B cell (primary cell): ENCODE measurements at places on chromosomes 5 and 9. TPM values are rescaled to one million over a fixed set of nuclear protein-coding genes. Genes with fewer than 3 reads are reported as not detected.

CDX1 gene
- polyA plus RNA-seq: not detected in 2 replicates

TLX3 gene
- polyA plus RNA-seq: not detected in 2 replicates

CSNK1A1 gene
- 45.9 and 54.3 TPM in 2 replicates for polyA plus RNA-seq

N4BP3 gene
- 13.3 and 18.3 TPM in 2 replicates for polyA plus RNA-seq

DND1 gene
- polyA plus RNA-seq: 3.6 and 4.3 TPM in 2 replicates

FCN2 gene
- not detected in 2 replicates for polyA plus RNA-seq

CKS2 gene
- 60.1 and 64.4 TPM in 2 replicates for polyA plus RNA-seq
